ENCODE measurements at places on chromosomes 13 and 19. TPM values are rescaled to one million over a fixed set of nuclear protein-coding genes. Genes with fewer than 3 reads are reported as not detected.

PMIS2 gene
- not detected for total RNA-seq

ACP7 gene
- not detected for total RNA-seq

PTOV1 gene
- total RNA-seq: 252 TPM

HSD17B14 gene
- total RNA-seq: 11.2 TPM

SIGLEC12 gene
- total RNA-seq: not detected

ZNF428 gene
- total RNA-seq: 51.7 TPM

DNA sequence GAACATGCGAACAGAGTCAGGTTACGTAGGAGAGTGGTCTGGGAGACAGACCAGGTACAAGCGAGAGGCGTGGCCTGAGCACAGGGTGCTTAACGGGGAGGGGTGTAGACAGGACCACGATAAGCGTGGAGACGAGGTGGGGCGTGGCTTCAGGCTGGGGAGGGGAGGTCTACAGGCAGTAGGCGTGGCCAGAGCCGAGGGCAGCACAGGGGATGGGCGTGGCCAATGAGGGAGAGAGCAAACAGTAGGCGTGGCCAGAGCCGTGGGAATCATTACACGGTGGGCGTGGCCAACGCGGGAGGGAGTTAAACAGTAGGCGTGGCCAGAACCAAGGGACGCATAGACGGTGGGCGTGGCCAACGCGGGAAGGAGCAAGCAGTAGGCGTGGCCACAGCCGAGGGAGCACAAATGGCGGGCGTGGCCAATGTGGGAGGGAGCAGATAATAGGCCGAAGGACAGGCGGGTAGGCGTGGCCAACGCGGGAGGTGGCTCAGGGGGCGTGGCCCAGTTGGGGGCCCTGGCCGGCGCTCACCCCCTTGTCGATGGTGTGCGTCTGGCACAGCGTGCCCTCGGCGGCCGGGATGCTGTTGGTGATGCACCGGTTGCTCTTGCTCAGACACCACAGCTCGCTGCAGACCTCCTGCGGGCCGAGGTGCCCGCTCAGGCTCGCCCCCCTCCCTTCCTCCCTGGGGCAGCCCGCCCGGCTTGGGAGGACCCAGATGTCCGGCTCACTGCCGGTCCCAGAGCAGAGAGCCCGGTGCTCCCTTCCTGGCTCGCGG is 15.2 kb upstream of the MYO1F start:
- H3K27me3 ChIP-seq: no peaks in the 10 kb centered on the region
- no peaks in the 10 kb centered on the region for H3K4me1 ChIP-seq
- no peak overlapping the region for H3K27ac ChIP-seq
- H3K4me3 ChIP-seq: peak overlapping the region; percentile 15

GRCh38 chr13:110434629-110435028 is 126.9 kb downstream of the RAB20 start:
- H3K4me1 ChIP-seq: peaks cover 2% of the 10 kb centered on the region
- DNase-seq: no peak
- H3K27me3 ChIP-seq: no peaks in the 10 kb centered on the region

DNA sequence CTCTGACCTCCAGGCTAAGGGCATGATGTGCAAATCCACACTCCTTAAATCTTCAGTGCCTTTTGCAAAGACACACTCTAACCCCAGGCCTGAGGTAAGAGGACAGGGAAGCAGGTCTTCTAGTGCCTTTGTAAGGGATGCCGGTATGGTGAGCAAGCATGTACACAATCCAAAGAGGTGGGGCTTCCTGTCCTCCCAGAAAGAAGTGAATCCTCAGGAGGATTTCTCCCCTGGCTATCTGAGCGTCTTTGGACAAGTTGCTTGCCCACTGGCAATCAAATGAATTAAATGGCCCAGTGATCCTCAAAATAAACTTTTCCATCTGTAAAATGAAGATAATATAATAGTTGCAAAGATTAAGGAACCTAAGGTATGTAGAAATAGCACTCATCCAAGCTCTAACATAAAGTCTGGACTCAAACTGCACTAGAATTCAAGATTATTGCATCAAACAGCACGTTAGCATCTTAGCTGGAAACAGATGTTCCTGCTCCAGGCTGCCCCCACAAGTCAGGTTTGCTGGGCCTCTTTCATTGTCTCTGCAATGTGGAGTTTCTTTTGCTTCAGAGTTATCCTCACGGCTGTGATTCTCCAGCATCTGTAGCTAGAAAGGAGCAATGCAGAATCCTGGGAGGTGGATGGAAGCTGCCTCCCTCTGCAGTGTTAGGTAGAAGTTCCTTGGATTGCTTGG is 249.6 kb downstream of the TSHZ3 start:
- H3K36me3 ChIP-seq: no peaks in the 10 kb centered on the region
- no peaks in the 10 kb centered on the region for H3K4me1 ChIP-seq
- no peak for DNase-seq
- H3K27ac ChIP-seq: no peak overlapping the region

DNA sequence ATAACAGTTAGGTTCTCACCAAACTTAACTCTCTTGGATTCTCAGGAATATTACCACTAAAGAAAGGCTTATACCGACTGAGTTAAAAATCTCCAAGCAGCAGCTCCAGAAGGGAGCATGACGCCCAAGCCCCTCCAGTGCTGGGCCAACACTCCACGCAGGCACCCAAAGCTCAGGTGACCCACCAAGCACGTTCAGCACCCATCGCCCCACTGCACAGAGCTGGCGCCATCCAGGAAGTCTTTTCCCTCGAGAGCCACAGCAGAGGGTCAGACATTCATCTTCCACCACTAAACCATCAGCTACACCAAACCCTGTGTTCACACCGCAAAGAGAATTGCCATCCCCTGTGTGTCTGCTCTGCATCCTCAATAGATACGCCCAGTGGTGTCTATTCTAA is 65.7 kb downstream of the SOX1 start:
- no peak for DNase-seq
- H3K27ac ChIP-seq: no peak overlapping the region
- H3K36me3 ChIP-seq: no peaks in the 10 kb centered on the region

DNA sequence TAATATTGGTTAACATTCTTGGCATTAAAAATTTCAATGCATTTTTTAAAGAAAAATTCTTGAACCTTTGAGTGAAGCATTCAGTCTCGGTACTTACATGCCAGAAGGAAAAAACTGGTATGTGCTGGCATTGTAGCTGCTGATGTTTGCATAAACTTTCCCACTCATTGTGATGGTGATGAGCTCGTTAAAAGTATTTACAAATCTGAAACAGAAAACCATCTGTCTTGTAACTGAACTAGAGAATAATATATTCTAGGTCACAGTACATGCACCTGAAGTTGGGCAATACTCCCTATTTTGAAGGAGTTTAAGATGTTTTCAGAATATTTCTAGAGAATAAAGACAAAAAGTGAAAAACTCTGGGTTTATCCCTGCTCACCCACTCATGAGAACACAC is 64.1 kb downstream of the SLC15A1 start:
- H3K4me3 ChIP-seq: no peak overlapping the region
- no peaks in the 10 kb centered on the region for H3K4me1 ChIP-seq
- no peaks in the 10 kb centered on the region for H3K36me3 ChIP-seq
- DNase-seq: no peak
- H3K27ac ChIP-seq: no peak overlapping the region
- H3K27me3 ChIP-seq: no peaks in the 10 kb centered on the region

GRCh38 chr13:42239644-42240043 is 32.3 kb upstream of the AKAP11 start:
- no peaks in the 10 kb centered on the region for H3K4me1 ChIP-seq
- no peak for DNase-seq
- no peaks in the 10 kb centered on the region for H3K36me3 ChIP-seq
- H3K27me3 ChIP-seq: no peaks in the 10 kb centered on the region
- no peak overlapping the region for H3K4me3 ChIP-seq
- no peak overlapping the region for H3K27ac ChIP-seq

DNA sequence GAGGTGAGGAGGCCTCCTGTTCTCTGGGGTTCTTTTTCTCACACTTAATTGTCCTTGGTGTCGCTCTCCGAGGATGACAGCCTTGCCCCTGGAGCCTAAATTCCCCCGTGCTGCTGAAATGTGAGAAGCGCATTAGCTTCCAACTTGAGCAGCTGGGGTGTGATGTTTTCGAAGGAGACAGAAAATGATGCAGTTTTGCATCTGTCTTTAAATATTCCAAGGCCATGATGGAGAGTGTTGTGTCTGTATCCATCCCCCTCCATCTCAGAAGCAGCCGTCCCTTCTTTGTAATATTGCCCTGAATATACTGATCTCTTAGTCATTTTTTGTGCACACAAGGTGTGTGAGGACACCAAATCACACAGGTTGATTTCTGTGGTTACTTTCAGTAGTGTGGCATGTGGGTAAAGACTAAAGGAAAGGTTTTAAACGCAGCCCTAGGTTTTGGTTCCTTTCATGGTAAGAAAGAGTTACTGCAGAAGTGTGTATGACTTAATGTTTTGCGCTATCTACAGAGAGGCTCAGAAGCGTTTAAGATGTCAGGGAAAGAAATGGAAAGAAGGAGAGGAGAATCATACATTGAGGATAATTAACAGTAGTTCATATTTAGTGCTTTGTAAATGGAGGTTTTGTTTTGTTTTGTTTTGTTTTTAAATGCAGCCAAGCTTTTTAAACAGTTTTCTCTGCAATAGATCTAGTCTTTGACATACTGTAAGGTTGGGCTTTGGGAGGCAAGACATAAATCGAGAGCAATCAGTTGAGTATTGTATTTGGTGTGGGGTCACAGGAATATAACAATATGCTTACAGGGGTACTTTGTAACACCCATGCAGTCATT is 1.6 kb downstream of the NBEA start:
- H3K4me3 ChIP-seq: peak overlapping the region; percentile 86
- no peaks in the 10 kb centered on the region for H3K36me3 ChIP-seq
- peaks cover 6% of the 10 kb centered on the region for H3K4me1 ChIP-seq
- no peak for DNase-seq
- no peaks in the 10 kb centered on the region for H3K27me3 ChIP-seq

GRCh38 chr13:20128459-20128931 is 32.4 kb downstream of the GJA3 start:
- H3K4me1 ChIP-seq: no peaks in the 10 kb centered on the region
- no peaks in the 10 kb centered on the region for H3K36me3 ChIP-seq
- peak overlapping the region; percentile 84 for H3K27ac ChIP-seq
- H3K27me3 ChIP-seq: no peaks in the 10 kb centered on the region
